Fibroblast of mammary gland (primary cell): ENCODE measurements at places on chromosomes 1 and 21.
A peak's percentile ranks its signal among the peaks of the same experiment; 100 is the strongest.

DNA sequence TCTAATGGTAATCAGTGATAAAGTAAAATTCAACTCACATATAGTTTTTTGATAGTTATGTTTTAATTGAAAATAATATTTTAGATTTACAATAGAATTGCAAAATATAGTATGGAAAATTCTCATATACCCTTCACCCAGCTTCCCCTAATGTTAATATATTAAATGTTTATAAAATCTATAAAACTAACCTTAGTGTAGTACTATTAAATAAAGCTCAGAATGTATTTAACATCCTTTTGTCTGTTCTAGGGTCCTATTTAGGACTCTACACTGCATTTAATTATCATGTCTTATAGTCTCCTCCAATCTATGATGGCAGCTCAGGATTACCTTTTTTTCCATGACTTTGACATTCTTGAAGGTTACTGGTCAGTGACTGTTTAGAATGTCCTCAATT lies 389.2 kb downstream of the LMX1A start:
- DNase-seq, result no peak

DNA sequence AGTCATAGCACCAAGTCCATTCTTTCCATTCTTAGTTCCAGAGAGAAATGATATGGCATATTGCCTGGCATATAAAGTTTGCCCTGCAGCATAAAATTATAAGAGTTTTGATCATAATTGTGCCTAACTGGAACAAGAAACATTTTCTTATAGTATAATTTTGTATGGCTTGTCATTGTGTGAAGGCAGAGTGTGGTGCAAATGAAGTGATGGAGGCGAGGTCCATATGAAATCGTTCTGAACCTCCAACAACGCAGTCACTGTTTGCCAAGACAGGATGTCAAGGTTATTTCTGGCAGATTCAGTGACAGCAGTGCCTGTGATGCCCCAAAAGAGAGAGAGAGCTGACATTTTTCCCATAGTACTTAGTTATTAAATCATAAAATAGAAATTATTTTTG lies 584.0 kb downstream of the ADGRL2 start:
- no peak for DNase-seq

- peak; percentile 19 for DNase-seq
Measured at GRCh38 chr1:226201029-226201593, 14.6 kb upstream of the ACBD3 start.

DNA sequence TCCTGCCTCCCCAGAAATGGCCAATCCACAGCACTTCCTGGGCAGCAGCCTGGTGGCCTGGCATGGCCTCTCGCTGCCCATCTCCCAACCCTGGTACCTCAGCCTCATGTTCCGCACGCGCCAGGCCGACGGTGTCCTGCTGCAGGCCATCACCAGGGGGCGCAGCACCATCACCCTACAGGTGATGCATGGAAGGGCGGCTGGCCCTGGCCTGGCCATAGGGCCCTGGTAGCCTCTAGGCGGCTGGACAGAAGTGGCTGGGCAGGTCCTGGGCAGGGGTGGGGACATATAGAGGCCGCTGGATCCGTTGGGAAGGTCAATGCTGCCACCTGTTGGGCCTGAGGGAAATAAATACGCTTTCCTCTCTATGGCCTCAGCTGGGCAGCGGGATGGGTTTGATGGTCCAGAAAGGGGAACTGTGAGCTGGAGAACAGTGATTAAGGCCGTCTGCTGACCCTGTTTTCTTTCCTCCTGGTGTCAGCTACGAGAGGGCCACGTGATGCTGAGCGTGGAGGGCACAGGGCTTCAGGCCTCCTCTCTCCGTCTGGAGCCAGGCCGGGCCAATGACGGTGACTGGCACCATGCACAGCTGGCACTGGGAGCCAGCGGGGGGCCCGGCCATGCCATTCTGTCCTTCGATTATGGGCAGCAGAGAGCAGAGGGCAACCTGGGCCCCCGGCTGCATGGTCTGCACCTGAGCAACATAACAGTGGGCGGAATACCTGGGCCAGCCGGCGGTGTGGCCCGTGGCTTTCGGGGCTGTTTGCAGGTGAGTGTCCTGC lies 14.4 kb downstream of the CELSR2 start:
- DNase-seq, result peak; percentile 81

- peak; percentile 27 for DNase-seq
Measured at GRCh38 chr1:51058858-51059257, 43.2 kb upstream of the C1orf185 start.

DNA sequence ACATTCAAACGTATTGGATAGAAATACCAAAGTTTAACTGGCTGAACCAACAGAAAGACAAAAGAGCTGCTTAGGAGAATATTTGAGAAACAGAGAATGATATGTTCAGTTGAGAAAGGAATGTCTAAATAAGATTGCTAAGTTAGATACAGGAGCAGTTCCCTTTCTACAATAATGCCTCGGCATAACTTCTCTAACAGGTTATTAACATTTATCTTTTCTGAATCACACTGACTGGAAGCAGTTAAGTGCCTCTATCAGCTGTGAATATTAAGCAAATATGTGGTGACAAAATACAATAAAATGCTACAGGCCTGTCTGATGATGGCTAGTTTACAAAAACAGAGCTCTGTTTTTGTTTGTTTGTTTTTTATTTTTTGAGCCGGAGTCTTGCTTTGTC lies 121.9 kb downstream of the KCNK1 start:
- no peak for DNase-seq
